ENCODE measurements at places on chromosomes 11 and 22.

DNA sequence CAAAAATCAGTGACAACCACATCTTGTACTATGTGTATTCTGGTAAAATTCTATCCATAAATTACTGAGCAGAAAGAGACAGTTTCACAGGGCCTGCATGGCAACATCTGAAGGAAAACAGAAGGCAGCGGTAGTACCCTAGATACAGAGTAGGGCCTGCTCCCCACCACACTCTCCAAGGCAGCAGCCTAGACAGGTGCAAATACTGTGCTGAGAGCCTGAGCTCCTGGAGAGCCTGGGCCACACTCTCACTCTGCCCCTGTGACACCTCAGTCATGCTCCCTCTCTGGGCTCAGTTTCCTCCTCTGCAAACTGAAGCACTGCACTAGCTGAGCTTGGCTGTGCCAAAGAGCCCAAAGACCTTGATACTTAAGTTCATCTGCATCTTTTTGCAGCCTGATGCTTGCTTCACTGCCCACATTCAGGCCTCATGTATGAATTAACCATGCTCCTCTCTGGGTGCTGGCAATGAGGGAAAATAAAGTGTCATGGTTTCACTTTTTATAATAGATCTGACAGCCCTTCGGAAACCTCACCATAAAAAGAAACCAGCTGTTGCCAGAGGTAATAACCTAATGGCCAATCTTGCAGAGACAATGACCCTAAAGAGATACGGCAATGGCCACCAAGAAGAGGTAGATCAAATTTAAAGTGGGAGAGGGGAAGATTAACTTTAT is 104.7 kb downstream of the PLEKHA7 start:
- DNase-seq = no peak

GRCh38 chr11:11732116-11732515 is 109.7 kb upstream of the USP47 start:
- no peak for DNase-seq

DNA sequence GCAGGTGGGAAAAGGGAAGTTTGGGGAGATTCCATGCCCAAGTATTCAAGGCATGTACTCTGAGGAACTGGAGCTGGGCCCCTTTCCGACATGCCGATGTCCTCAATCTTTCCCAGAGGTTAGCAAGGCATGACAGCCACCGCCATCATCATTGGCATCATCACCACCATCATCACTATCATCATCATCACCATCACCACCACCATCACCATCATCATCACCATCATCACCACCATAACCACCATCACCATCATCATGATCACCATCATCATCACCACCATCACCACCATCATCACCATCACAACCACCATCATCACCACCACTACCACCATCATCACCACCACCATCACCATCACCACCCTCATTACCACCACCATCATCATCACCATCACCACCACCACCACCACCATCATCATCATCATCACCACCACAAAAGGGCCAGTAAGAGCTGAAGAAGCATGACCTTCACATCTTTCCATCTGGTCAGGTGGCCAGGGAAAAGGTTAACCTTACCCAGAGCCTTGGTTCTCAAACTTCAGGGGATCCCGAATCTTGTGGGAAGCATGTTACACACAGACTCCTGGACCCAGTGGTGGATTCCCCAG is 25.8 kb downstream of the PHF21B start:
- no peak for DNase-seq

DNA sequence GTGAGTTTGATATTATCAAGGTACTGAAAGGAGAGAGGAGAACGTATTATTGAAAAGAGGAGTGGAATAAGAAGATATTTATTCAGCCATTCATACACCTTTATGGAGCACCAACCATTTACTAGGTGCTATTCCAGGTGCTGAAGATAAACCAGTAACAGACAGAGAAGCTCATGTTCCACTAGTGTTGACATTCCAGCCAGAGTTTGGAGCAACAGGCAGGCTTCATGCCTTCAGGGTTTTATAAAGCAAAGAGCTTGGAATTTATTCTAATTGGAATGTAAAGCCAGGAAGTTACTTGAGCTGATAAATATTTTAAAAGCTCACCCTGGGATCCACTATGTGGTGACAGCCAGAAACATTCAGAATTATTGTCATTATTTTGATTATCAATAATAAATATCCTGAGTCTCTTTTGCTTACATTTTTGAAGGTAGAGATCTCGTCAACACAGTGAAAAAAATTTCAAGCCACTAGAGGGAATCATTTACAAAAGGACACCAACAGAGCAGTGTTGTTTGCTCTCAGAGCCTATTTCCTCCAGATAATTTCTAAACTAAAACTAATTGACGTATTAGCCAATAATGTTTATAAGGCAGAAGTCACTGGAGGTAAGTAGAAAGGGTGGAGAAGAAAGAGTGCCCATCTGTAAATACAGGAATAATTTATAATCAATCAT is 172.0 kb downstream of the KCNA4 start:
- no peak for DNase-seq

DNA sequence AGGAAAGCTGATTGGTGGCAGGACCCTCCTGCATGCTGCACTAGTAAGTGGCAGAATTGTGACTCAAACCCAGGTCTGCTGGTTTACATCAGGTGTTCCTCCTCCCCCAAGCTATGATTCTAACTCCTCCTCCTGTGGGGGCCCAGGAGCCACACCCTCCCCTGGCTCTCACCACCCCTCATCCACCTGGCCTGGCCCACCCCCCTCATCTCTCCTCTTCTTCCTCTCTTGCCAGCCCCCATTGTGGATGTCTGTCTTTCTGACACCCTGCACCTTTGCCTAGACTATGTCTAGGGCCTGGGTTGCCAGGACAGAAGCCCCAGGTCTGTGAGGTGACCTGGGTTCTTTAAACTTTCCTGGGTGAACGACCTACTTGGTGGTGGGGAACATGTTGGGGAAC is 59.9 kb downstream of the GRIK4 start:
- no peak for DNase-seq

DNA sequence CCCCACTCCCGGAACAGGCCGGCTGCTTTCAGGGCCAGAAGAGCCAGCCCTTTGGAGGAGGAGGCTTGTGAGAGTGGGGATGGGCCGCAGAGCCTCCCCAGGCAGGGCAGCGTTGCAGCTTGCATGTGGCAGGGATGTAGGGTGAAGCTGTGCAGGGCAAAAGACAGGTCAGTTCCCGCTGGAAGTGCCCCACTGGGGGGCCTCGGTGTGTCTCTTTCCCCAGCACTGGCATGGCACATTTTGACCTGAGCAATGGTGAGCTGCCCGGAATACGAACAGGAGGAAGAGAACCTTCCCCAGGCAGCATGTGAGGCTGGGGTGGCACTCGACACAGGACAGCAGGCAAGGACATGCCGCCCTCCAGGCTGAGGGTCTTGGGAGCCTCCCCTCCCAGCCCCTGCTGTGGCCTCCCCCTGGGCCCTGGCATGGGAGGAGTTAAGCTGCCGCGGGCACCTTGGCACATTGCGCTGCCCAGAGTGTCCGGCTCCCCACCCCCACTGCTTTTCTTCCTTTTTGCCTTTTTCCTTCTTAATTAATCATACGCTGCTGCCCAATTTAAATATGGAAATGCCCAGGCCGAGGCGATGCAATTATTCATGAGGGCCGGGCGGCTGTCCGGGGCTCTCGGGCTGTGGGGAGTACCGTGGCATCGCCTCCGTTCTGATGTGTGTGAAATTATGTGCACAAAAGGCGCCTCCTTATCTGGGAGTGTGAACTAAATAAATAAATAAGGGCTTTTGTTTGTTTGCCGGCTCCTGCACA is 76.0 kb upstream of the WNT7B start:
- no peak for DNase-seq

DNA sequence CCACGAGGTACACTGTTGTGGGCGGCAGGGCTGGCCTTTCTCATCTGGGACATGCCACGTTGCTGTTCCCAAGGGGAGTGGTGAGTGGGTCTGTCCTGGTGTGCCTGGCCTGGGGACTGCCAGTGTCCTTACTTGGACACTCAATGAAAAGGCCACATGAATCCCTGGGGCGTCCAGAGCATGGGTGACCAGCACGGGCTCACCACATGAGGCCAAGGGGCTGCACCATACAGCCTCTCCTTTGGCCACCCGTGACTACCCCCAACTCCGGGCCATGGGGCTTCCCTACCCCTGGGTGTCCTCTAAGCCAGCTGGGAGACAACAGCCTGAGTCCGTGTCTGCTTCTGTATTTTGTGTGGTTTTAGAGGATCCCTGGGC is 20.2 kb upstream of the TXNRD2 start:
- DNase-seq = no peak

DNA sequence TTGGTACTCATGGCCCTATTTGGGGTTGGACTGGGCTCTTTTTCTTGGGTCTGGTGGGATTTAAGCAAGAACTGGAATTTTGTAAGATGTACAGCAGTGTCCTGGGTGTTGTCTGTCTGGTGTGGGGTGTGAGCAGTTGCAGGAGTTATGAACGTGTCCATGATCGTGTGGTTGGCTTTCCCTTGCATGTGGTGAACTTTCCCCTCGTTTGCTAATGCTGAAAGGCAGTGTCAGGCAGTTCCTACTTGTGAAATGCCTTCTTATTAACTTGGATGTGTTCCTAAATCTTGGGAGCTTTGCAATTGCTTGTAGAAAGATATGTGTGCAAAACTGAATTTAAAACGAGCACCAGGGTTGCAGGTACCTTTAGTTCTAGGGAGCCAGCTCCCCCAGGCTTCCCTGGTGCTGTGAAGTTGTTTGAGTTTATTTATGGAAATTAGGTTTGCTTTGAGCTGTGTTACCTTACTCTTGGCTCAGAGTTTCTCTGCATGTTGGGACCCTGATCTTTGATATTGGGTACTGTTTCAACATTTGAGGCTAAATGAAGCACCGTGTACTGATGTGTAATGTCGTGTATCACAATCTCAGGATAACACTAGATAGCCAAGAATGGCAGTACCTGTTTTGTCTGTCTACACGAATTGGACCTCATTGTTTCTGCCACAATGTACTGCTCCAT is 35.8 kb upstream of the HSD17B12 start:
- no peak for DNase-seq

DNA sequence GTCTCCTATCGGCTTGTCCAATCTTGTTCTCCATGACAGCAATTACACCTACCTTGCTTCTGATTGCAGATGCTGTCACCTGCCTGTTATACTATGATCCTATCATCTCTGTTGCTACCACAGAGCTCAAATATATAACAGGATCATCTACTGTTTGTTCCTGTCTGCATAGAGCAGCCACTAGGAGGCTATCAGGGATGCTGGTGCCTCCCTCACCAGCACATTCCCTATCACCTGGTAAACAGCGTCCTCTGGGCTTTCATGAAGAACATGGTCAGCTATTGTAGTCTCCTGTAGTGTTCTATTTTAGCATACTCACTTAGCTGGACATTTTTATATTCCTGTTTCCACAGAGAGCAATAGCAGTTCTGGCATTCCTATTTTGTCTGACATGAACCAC is 87.8 kb upstream of the FAT3 start:
- no peak for DNase-seq

DNA sequence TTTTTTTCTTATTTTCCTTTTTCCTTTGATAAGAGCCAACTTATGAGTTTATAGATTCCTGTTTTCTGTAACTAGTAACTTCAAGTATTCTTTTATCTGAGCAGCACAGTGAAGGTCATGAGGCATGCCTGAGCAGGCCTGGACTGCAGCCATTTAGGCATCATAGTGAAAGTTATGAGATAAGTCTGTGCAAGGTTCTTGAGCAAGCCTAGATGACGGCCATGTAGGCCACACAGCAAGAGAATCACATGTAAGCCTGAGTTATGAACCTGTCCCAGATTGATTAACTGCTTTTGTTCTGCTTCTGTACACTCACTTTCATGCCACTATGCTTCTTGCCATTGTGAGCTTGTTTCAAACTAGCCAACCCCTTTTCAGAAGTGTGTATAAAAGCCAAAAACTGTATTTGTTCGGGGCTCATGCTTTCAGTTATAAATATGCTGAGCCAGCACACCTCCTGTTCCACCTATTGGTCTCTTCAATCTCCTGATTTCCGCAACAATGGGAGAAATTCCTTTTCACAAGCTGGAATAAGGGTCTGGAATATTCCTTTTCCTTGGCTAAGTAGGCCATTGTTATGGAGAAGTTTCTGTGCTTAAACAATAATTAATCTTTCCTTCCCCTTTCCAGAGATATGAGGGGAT is 745.7 kb downstream of the FAM181B start:
- no peak for DNase-seq

DNA sequence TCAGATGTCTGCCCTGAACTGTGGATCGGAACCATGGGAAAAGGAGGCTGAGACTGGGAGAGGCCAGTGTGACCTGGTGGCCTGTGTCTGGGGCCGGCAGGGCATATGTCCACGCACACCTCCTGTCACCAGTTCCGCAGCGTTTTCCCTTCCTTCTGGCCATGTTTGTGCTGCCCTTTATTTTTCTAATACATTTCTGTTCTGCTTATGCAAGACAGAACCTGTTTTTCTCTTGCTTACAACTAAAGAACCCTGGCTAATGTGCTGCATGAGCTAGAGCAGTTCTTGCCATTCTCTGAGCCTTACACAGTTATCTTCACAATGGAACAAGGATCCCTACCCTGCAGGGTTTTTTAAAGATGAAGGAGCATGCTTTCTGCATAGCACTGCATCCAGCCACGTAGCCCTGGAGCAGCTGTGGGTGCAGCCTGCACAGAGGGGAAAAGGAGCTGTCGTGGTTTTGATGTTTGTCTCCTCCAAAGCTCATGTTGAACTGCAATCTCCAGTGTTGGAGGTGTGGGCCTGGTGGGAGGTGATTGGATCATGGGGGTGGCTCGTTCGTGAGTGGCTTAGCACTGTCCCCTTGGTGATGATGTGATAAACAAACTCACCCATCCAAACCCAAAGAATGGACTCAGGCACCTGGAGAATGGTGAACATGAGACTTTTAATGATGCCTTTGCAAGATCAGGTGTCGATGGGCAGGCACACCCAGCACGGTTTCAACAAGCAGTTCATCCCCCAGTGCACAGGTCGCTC is 84.8 kb upstream of the SHANK2 start:
- no peak for DNase-seq

DNA sequence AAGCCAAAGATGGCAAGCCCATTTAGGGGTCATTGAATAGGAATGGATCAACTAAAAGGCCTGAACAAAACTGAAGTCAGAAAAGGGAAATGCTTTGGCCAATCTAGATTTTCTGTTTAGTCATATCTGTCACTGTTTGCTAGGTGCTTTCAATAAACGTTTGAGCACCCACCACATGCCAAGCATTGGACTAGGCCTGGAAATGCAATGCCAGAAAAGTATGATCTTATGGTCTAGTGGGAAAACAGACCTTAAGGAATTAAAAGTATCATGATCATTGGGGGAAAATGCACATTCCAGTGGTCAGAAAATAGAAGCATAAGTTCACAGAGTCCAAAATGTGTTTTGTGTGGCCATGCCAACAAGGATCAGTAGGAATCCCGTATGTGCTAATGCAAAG is 76.8 kb upstream of the BIRC3 start:
- DNase-seq = no peak

GRCh38 chr11:78922859-78923625 is 348.4 kb upstream of the NARS2 start:
- DNase-seq = no peak

- no peak for DNase-seq
Measured at GRCh38 chr11:132278801-132279574, 908.6 kb downstream of the NTM start.

- no peak for DNase-seq
Measured at GRCh38 chr11:8164746-8165145, 4.1 kb downstream of the RIC3 start.

GRCh38 chr22:46783721-46784120 is 21.3 kb downstream of the TBC1D22A start:
- DNase-seq = no peak

GRCh38 chr11:68523743-68524142 is 63.2 kb downstream of the PPP6R3 start:
- DNase-seq = peak; percentile 50

Measured in hippocampal formation (tissue), 2 donors.